ENCODE measurements at places on chromosomes 3 and 15. TPM values are rescaled to one million over a fixed set of nuclear protein-coding genes. Genes with fewer than 3 reads are reported as not detected.

- peaks cover 5% of the 10 kb centered on the region for H3K27me3 ChIP-seq
- no peaks in the 10 kb centered on the region for H3K36me3 ChIP-seq
- H3K27ac ChIP-seq, result no peak overlapping the region
- peak; percentile 58 for DNase-seq
- peak overlapping the region; percentile 19 for H3K4me3 ChIP-seq
Observed at GRCh38 chr15:62344806-62345539, 179.9 kb upstream of the C2CD4B start.

DNA sequence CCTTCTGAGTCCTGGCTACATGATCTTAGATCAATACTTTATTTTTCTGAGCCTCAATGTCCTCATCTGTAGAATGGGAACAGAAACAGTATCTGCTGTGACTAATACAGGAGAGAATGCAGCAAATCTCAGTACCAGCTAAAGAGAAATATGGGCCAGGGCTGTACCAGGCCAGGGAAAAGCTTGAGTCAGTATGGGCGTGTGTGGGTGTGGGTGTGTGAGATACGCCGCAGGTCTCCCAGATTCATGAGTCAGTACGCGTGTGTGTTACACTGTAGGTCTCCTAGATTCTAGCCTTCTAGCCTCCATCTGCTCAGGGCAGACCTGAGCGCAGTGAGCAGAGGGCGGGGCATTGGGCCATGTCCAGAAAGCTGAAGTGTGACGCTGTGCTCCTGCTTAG is 15.2 kb downstream of the GNAI2 start:
- no peak overlapping the region for H3K27ac ChIP-seq
- H3K36me3 ChIP-seq, result peaks cover 42% of the 10 kb centered on the region
- no peaks in the 10 kb centered on the region for H3K27me3 ChIP-seq
- DNase-seq, result peak; percentile 94
- H3K4me3 ChIP-seq, result no peak overlapping the region

GRCh38 chr15:64282701-64283100 is 73.3 kb downstream of the CSNK1G1 start:
- peaks cover 2% of the 10 kb centered on the region for H3K4me1 ChIP-seq

GRCh38 chr3:187889601-187890404 is 144.5 kb upstream of the BCL6 start:
- no peak for DNase-seq
- H3K27ac ChIP-seq, result no peak overlapping the region
- H3K4me3 ChIP-seq, result no peak overlapping the region

DNA sequence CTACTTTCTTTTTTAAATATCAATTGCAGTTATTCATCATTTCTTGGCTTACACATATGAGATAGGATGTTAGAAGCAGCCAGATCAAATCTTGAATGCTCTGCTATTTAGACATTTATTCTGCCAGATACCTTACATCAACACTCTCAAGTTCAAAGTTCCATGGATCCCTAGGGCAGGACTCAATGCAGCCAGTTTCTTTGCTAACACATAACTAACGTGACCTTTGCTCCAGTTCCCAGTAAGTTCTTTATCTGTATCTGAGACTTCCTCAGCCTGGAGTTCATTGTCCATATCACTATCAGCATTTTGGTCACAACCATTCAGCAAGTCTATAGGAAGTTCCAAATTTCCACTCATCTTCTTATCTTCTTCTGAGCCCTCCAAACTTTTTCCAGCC is 939.9 kb downstream of the VGLL3 start:
- no peaks in the 10 kb centered on the region for H3K27me3 ChIP-seq
- no peak overlapping the region for H3K27ac ChIP-seq
- H3K4me3 ChIP-seq, result no peak overlapping the region
- no peaks in the 10 kb centered on the region for H3K4me1 ChIP-seq

DNA sequence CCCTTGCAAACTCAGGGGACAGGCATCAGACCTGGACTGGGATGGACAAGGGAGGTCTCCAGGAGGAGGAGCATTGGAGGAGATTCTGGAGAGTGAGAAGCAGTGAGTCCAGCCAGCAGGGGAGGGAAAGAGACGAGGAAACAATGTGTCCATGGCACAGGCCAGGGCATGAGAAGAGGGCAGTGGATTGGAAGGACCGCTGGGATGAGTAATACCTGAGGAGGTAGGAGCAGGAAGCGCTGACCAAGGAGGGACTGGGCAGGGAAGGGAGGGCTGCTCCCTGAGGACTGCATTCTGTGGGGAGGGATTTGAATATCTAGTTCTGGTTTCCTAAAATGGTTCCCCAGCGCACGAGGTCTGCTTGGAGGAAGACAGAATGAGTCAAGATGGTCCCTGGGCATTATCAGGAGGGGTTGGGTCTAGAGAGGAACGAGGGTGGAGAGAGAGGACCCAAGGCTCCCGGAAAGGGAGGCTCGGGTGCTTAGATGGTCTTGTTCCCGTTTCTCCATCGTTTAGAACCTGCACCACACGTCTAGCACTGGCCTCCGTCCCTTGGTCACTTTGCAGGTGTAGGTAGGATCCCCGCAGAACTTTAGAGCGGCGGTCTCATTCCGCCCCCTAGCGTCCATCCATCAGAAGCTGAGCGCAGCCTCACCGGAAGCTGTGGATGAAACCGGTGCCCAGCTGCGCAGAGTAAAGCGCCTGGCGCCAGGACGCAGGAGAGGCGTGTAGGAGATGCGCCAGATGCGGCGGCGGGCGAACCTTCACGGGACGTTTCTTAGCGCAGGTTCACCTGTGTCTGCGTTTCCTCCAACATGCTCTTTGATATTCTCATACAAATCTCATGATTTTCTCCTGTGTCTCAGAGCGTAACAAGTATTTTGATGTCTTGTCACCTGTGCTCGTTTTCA is 190.7 kb upstream of the NDN start:
- no peak overlapping the region for H3K4me3 ChIP-seq
- no peak overlapping the region for H3K27ac ChIP-seq
- DNase-seq, result no peak
- H3K4me1 ChIP-seq, result no peaks in the 10 kb centered on the region

The IQCF5 gene
- polyA plus RNA-seq, result not detected

DNA sequence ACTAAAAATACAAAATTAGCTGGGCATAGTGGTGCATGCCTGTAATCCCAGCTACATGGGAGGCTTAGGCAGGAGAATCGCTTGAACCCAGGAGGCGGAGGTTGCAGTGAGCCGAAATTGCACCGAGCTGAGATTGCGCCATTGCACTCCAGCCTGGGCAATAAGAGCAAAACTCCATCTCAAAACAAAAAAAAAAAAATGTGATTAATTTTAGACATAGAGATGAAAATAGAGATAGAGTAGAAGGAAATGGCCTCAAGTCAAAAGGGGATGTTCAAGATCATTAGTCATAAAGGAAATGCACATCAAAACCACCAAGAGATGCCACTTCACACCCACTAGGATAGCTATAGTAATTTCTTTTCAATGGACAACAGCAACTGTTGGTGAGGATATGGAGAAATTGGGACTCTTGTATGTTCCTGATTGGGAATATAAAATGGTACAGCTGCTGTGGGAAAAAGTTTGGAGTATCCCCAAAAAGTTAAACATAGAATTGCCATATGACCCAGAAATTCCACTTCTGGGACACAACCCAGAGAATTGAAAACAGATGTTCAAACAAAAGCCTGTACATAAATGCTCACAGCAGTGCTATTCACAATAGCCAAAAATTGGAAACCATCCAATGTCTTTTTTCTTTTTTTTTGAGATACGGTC is 55.4 kb downstream of the ABHD2 start:
- peak; percentile 90 for DNase-seq
- peaks cover 3% of the 10 kb centered on the region for H3K36me3 ChIP-seq
- peaks cover 20% of the 10 kb centered on the region for H3K4me1 ChIP-seq
- H3K27ac ChIP-seq, result peak overlapping the region; percentile 40

DNA sequence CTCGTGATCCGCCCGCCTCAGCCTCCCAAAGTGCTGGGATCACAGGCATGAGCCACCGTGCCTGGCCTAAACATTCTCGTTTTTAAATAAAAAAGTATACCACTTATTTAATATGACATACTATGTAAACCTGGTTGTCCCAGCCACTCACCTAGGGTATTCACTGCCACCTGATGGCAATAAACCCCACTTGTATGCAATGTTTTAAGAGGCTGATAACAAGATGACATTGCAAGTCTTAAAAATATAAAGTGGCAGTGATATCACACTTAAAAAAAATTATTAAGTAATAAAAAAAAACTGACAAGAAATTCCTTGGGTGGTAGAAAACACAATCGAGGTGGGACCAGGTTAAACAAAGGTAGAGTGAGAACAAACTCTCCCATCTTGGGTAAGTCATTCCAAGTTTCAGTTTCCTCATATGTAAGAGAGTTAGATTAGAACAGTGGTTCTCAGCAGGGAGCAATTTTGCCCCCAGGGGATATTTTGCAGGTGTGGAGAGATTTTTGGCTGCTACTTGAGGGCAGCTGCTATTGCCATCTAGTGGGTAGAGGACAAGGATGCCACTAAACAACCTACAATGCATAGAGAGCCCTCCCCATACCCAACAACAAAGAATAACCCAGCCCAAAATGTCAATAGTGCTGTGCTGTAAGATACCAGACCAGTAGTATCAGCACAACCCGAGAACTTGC is 14.5 kb downstream of the ARF4 start:
- H3K27me3 ChIP-seq, result no peaks in the 10 kb centered on the region
- no peak for DNase-seq
- peaks cover 38% of the 10 kb centered on the region for H3K36me3 ChIP-seq
- peaks cover 4% of the 10 kb centered on the region for H3K4me1 ChIP-seq

- H3K4me1 ChIP-seq, result no peaks in the 10 kb centered on the region
- H3K36me3 ChIP-seq, result no peaks in the 10 kb centered on the region
- DNase-seq, result no peak
- peaks cover 79% of the 10 kb centered on the region for H3K27me3 ChIP-seq
Observed at GRCh38 chr3:194103505-194103904, 32.4 kb upstream of the HES1 start.

DNA sequence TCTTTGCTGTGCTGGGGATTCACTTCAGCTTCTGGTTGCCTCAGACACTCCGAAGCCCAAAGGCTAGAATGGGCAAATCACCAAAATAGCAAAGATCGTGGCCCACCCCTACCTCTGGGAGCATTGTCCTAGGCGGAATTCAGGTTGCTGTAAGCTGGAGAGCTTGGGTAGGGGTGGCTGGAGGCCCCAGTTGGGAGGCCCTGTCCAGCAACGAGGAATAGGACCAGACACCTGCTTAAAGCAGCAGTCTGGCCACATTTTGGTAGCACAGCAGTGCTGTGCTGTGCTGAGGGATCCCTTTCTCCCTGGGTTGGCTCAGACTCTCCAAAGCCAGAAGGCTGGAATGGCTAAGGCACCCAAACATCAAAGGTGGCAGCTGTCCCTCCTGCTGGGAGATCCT is 99.3 kb downstream of the CLDN1 start:
- H3K4me3 ChIP-seq, result no peak overlapping the region
- no peaks in the 10 kb centered on the region for H3K27me3 ChIP-seq
- no peaks in the 10 kb centered on the region for H3K4me1 ChIP-seq
- DNase-seq, result no peak

- H3K36me3 ChIP-seq, result no peaks in the 10 kb centered on the region
- H3K27me3 ChIP-seq, result no peaks in the 10 kb centered on the region
- no peak overlapping the region for H3K27ac ChIP-seq
- H3K4me3 ChIP-seq, result no peak overlapping the region
Observed at GRCh38 chr3:194328942-194329582, 22.1 kb downstream of the CPN2 start.

- H3K27ac ChIP-seq, result no peak overlapping the region
- peaks cover 13% of the 10 kb centered on the region for H3K4me1 ChIP-seq
- H3K4me3 ChIP-seq, result no peak overlapping the region
Observed at GRCh38 chr15:89003865-89004725, 84.2 kb upstream of the ABHD2 start.

- H3K27ac ChIP-seq, result no peak overlapping the region
- no peaks in the 10 kb centered on the region for H3K36me3 ChIP-seq
- peaks cover 5% of the 10 kb centered on the region for H3K27me3 ChIP-seq
- no peak for DNase-seq
Observed at GRCh38 chr15:59814409-59814808, 125.3 kb upstream of the BNIP2 start.

DNA sequence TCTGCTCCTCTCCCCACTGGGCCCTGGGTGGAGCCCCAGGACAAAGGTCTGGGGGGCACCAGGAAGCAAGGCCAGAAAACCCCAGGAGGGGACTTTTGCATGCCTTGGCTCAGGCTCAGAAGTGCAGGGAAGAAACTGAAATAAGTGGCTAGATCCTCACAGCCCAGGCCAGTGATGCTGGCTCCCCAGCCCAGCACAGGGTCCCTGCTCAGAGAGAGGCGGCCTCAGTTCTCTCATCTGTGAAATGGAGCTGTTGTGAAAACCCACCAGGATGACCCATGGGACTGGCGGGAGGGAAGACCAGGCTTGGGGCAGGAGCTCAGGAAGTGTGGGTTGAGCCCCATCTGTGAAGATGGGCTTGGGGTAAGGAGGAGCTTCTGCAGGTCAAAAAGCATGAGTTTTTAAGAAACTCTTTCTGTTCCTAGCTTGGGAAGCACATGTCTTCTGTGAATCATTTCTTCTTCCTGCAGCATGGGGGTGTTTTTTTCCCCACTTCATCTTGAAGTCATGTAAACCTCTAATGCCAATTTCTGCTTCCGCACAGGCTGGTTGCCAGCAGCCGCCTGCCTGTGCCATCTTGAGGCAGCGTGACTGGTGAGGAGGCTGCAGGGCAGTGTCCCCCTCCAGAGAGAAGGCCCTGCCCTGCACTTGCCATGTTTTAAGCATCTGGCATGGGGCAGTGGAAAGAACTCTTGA is 118.6 kb downstream of the SMAD6 start:
- H3K27ac ChIP-seq, result no peak overlapping the region
- H3K36me3 ChIP-seq, result no peaks in the 10 kb centered on the region
- H3K4me1 ChIP-seq, result peaks cover 2% of the 10 kb centered on the region
- no peaks in the 10 kb centered on the region for H3K27me3 ChIP-seq

All from IMR-90 (cell line).